Right renal cortex interstitium (tissue), 3 donors: ENCODE measurements at places on chromosomes 12 and 14.

DNA sequence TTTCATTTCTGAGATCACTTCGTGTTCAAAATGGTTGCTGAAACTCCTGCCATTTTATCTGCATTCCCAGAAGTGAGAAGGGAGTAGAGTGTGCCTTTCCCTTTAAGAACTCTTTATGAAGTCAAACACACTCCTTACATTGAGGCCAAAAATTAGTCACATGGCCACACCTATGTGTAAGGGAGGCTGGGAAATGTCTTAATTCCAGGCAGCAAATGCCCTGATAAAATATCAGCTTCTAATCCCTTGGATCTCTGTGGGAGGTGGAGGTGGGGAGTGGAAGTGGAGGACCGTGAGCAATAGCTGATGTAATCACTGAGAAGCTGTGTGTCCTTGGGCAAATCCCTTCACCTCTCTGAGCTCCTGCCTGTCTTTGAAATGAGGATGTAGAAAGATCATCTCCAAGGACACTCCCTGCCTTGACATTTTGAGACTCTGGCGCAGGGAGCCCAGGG, 22.7 kb upstream of the ANKRD9 start:
- DNase-seq, result no peak

GRCh38 chr12:105961821-105962671, 176.7 kb downstream of the NUAK1 start:
- DNase-seq, result no peak

DNA sequence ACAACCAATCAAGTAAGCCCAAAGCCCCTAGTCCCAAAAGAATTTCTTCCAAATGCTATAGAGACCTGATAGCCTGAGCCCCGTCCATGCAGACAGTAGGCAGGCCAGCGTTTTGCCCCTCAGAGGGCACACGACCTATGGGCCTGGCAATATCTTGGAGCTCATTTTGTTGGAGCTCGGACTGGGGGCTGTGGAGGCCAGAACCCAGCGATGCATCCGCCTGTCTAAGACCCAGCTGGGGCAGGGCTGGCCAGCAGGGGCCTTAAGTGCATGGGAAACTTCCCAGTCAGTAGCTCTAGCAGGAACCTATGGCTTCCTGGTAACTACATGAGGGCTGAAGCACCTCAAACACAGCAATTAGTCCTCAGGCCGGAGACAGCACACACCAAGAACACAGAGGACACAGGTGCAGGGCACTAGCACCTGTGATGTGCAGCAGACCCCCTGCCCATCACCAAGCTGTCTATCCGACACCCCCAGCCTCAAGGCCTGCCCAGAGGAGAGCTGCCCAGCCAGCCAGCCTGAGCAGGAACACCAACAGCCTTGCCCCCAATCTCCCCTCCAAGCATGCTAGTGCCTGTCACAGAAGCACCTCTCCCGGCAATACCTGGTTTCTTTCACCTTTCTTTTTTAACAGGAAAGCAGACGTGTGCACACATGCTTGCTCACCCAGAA, 50.8 kb downstream of the ARL6IP4 start:
- no peak for DNase-seq

DNA sequence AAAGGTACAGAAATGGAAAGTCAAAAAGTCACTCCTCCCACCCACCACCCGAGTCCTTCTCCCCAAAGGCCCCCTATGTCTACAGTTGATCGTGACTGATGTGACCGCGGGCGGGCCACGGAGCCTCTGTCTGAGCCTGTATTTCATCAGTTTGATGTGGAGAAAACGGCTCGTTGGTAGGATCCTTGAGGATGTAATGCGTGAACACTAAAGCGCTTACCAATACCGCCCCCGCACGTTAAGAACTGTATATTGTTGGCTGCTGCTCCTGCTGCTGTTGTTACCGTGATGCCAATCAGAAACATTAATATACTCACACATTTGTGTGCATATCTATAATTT, 24.6 kb upstream of the UBC start:
- peak; percentile 50 for DNase-seq

- no peak for DNase-seq
These were observed 233.8 kb upstream of the GARIN6 start for GRCh38 chr12:99413751-99414150.

DNA sequence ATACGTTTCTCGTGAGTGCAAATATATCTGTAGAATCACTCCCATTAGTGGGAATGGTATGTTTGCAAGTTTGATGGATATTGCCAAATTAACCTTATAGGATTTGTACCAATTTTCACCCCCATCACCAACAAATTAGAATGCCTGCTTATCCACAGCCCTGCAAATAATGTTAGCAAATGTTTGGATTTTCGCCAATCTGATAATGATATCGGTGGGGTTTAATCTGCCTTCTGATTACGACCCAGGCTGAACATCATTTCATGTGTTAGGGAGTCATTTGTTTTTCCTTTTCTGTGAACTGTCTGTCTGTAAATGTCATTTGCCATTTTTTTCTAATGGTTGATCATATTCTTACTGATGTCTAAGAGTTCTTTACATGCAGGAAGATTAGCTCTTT, 4.1 kb upstream of the DAZAP2 start:
- no peak for DNase-seq

- no peak for DNase-seq
These were observed 39.9 kb downstream of the TMTC1 start for GRCh38 chr12:29743801-29744200.

- no peak for DNase-seq
These were observed 277.4 kb downstream of the FOXN3 start for GRCh38 chr14:89139404-89140247.

DNA sequence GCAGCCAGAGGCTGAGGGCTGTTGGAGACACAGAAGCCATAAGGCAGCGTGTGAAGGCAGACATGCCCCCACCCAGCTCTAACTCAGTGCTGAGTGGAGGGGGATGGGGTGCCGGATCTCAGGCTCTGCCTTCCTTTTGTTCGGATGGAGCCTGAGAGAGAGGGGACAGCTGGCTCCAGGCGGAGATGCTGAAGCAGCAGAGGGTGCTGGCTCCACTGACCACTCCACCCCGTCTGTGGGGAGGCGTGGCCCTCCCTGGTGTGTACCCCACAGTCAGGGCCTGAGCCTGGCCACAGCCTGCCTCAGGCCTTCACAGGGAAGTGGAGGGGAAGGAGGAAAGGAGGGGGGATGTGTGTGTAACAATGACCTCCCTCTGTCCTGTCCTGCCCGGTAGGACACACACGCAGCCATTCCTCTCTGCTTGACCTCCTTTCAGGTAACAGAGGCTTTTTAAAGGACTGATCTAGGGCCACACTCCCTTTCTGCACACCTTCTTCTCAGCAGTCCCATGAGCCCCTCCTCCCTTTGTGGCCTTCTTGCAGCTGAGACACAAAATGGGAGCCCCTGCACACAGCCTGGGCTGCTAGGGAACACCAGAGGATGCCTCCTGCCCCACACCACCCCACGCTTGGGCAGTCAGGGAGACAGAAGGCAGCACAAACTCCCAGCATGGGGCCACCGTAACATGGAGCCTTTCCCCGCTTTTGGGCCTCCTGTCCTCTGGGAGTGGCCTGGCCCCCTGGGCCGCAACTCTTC, 9.6 kb upstream of the ENDOU start:
- DNase-seq, result no peak

DNA sequence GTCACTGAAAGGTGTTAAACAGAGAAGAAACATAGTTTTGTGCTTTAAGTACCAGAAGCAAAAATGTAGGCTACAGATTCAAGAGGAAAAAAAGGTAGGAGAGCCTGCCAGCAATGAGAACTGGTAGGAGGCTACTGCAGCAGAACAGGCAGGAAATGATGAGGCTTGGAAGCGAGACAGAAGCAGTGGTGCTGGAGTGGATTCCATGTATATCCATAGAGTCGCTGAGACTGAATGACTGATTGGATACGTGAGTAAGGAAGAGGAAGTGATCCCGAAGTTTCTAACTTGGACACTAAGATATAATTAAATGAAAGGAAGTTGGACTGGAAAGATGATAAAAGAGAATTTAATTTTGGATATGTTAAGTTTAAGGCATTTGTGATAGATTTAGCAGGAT, 45.0 kb upstream of the CCDC91 start:
- DNase-seq, result no peak

DNA sequence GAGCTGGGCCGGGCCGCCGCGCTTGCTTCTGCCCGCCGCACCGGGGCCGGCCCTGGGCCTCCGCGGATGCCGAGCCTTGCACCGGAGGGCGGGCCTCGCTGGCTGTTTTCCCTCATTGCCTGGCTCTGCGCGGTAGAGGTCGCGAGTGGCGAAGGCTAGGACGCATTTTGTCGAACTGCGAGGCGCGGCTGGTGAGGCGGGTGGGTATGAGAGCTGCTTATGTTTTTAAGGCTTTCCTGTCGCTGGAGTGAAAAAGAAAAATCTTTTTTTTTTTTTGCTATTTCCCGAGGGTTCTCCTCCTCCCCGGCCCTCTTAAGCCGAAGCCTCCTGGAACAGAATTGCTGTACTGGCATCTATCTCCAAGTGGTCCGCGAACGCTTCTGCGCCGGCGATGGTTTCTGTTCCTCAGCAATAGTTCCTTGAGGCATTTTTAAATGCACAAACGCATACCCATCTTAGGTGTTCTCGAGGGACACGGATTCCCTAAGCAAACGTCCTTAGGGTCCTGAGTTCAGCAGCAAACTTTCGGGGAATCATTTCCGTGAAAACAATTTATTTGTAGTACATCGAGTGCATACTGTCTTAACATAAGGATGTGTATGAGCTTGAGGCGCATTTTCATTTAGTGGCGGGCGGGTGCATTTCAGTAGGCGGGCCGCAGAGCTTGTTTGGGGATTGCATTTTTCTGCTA, 631 bp downstream of the RESF1 start:
- DNase-seq, result peak; percentile 50

DNA sequence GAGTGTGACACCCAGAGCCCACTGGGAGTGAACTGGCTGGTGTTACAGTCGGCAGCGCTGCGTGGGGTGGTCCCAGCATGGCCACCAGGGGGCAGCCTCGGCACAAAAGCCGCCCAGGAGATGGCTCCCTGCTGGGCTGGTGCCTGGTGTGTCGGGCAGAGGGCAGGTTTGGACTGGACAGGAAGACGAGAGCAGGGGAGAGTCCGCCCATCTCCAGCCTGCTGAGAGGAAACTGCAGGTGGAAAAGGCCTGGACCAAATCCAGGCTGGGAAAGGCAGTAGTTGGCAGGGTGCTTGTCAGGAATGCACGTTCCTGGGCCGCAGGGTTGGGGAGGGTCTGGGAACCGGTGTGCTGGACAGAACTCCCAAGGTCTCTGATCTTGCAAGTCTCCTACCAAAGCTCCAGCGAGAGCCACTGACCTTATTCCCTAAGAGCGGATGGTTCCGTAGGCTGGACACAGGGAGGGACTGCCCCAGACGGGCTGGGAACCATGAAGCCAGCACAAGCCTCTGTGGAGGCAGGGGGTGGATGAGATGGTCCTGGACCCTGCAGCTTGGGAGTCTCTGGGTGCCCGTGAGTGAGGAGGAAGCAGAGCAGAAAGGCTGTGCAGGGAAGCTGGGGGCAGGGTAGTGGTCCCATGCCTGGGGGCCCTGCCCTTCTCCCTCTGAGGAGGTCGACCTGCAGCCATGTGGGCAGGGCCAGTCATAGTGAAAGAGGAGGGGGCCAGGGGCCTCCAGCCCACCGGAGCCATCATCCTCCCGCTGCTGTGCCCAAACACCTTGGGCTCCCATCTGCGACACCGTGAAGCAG, 1.8 kb downstream of the AHNAK2 start:
- no peak for DNase-seq

- no peak for DNase-seq
These were observed 23.1 kb downstream of the ATP2A2 start for GRCh38 chr12:110304061-110304551.

DNA sequence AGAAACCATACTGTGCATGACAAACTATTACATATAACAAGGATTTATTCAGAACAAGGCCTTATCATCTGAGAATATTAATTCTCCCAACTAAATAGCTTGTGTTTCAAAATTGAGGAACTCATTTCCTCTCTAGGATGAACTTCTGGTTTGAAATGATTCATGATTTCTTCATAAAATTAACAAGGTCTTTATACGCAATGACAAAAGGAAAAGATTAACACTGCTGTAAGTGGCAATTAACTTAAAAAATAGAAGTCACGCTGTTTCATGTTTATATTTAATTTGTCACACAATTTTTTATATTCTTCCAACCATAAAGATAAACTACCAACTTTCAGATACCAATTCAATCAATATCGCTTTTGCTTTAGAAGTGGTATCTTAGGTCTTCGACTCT, 80.8 kb downstream of the GRIP1 start:
- no peak for DNase-seq

DNA sequence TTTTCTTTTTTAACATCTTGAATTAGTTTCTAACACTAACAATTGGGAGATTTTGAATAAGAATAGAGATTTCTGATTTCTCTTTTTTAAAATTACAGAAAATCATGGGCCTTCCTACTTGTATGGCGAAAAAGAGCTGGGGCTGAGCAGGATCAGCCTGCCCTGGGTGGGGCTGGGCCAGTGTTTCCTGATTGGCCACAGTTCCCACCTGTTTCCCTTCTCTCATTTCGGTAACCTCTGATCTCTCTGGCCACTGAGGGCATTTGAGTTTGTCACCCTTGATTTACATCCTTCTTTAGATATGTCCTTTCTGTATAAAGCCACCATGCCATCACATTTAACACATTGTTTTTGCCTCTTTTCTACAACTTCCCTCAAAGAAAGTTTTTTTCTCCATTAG, 254.2 kb downstream of the ZFP36L1 start:
- no peak for DNase-seq

DNA sequence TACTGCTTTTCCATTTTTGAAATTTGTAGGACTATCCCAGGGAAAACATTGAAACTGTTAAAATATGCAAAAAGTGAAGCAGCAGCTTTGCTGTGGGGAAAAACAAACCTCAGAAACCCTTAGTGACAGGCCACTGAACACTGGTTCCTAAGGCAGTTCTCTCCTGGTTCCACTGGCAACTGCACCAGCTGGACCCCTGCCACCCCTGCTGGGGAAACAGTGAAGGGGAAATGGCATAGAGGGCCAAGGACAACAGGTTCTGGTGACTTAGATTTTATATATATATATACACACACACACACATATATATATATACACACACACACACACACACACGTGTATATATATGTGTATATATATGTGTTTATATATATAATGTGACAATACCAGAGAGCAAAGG, 16.2 kb upstream of the KRT7 start:
- no peak for DNase-seq

- DNase-seq, result no peak
These were observed 33.2 kb downstream of the TMEM30B start for GRCh38 chr14:61247935-61248334.

GRCh38 chr12:53951577-53952334, 2.9 kb upstream of the HOXC12 start:
- DNase-seq, result no peak

GRCh38 chr14:35331605-35332516, 39.7 kb downstream of the PSMA6 start:
- DNase-seq, result no peak

GRCh38 chr14:105093431-105094192, 28.4 kb upstream of the GPR132 start:
- DNase-seq, result peak; percentile 57

DNA sequence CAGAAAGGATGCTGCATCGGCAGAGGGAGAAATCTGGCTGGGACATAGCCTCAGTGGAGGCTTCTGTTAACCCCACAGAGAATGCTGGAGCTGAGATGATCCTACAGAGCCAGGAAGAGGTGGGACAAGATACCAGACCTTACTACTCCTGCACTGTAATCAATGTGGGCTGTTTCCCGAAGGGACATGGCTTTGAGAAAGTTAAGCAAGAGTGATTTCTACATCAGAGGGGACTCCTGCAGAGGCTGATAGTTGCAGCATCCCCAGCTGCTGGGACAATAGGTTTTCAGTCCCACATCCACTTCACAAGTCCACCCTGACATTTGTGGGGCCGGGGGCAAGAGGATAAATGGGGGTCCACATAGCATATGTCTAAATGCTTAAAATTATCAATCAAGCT, 22.5 kb upstream of the CMKLR1 start:
- DNase-seq, result no peak

- DNase-seq, result no peak
These were observed 41.8 kb upstream of the CCDC196 start for GRCh38 chr14:66444271-66444927.
